ENCODE measurements at places on chromosomes 2 and 18.
A peak's percentile ranks its signal among the peaks of the same experiment; 100 is the strongest.

GRCh38 chr18:64083916-64084315 lies 65.0 kb downstream of the LINC00305 start:
- DNase-seq: no peak

GRCh38 chr2:10556271-10557140 lies 108.4 kb upstream of the ODC1 start:
- no peak for DNase-seq

DNA sequence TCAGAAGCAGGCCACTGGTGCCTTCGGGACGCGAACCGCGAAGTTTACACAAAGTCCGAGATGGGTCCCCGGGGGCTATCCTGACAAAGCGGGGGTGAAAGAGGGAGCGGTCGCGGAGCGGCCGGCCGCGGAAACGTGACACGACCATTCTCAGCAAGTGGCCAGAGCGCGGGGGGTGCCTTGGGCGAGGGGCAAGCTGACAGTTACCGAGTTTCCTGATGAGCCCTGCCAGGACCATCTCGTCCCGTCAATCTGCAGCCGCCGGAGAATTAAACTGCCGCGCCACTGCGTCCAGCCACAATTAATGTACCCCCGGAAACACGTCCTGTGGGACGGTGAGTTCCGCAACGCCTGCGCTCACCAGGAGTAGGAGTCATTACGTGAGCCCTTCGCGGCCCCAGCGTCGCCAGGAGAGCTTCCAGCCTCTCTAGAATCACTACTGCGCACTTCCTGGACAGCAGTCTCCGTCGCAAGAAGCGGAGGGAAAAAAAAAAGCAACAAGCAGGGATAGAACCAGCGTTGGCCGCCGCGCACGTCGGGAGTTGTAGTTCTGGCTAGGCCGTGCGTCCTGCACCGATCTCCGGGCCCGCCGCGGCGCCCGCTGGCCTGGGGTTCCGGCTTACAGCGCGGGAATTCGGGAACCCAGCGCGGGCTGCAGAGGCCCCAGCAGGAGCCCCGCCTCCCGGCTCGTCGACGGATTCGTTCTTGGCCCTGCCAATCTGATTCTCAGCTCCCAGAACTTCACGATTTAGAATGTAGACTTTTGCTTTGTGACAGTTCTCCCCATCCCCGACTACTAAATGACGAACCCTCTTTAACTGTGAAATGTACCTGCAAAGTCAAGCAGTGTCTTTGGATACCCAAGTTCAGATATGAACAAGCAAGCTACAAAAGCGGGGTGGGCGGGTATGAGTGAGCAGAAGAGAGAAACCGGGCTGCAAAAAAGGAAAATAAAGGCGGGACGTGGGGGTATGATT lies at the start of gene RTTN:
Gene RTTN, minus strand, starts transcription at position 267 of the 977 bp plus-strand sequence. Its CDS starts 29 bp downstream, at position 238.
- DNase-seq: peak; percentile 96

- DNase-seq: no peak
Observed at GRCh38 chr2:161238265-161238559, 70.0 kb upstream of the PSMD14 start.

DNA sequence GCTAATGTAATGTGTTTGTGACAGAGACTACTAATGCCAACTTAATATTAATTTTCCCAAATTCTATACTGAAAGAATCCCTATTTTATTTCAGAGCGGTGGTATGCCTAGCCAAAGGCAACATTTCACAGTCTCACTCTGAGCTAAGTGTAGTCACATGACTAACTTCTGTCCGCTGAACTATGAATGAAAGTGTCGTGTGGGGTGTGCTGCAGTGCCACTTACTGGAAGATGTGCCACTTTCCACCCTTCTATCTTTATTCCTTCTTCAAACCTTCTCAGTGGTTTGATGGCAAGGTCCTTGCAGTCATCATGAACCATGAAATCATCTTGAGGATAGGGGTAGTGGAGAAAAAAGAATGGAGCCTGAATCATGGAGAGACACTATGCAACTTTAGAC lies 47.3 kb upstream of the C1D start:
- DNase-seq: peak; percentile 51

DNA sequence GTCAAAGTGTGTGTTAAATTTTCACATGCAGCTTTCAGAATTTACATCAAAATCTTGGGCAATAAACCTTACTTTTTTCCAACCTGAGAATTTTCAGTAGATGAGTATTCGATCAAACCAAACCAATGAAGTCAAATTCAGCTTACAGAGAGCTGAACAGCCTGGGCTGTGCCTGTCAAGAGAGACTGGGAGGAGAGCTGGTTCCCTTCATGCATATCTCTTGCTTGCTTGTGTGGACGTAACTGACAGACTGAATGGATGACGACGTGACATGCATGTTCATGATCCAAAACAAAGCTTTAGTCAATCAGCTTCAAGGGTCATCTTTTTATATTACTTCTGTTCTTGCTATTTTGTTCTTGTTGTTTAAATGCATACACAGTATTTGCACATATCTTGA lies 145.2 kb downstream of the GALNT3 start:
- DNase-seq: peak; percentile 52

DNA sequence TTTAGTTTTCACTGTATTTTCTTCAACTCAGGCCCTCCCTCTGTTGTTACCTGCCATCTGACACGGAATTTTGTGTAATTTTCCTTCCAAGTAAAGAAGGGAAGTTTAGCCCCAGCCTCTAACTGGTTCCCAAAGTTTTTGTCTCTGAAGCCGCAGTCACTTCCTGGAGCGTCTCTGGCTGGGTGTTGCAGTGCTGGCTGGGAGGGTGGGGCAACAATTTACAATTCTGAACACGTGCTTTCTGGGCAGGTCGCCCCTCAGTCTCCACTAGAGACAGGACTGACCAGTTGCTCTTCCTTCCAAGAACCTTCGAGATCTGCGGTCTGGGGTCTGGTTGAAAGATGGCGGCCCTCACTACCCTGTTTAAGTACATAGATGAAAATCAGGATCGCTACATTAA lies 3.5 kb downstream of the CNDP2 start:
- no peak for DNase-seq
